ENCODE measurements at places on chromosomes 7 and 10.

GRCh38 chr10:132137111-132138072 is 49.4 kb upstream of the DPYSL4 start:
- no peak for DNase-seq

DNA sequence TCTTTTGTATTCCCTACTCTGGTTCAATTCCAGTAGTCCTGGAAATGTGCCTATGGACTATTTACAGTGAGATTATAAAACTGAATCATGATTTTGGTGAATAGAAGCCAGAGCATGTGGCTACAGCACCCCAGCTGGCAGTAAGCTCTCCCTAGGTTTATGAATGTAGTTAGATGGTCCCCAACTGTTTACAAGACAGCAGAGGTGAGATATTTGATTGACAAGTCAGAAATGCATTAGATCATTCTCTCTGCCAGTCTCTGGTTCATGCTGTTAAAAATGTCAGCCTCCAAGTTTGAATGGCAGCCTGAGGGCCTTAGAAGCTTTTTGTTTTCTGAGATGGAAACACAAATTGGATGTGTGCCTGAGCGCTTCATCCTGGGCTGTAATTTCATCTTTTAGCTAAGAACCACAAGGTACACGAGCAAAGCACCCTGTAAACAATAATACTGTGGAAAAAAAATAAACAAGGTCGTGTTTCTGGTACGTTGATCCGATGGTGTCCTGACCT is 85.0 kb downstream of the BTRC start:
- no peak for DNase-seq

- DNase-seq: no peak
Measured at GRCh38 chr7:84664626-84665025, 470.0 kb upstream of the SEMA3A start.

DNA sequence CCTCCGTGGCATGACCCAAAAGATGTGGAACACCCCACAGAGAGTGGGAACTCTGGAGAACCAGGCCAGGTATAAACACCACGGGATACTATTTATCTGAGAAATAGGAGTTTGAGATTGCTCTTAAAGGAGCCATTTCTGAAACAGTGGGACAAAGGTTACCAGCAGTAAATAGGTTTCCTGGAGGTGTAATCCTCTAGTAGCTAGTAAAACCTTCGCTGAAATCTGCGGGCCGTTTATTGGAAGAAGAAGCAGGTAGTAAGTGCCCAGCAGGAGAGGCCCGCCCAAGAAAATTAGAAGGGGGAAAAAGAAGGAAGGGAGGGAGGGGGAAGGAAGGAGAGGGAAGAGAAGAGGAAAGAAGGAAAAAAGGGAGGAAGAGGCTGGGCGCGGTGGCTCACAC is 51.6 kb downstream of the CHST3 start:
- no peak for DNase-seq

DNA sequence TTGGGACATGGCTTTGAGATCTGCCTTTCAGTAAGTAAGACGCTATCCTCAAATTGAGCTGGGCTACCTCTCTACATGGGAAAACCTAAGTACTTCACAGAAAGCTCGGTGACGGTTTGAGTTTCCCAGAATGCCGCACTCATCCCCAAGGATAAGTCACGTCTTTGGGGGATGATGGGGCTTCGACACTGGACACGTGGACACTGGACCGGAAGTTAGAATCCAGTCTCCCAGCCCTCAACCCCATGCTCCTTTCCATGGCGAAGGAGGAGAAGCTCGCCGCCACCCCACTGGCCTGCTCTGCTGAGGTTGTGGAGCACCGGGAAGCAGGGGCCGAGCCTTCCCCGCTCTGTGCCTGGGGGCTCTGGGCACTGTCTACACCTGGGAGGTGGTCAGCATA is 27.5 kb downstream of the PTPRE start:
- no peak for DNase-seq

GRCh38 chr10:27660268-27660667 is 85.4 kb downstream of the MKX start:
- no peak for DNase-seq

DNA sequence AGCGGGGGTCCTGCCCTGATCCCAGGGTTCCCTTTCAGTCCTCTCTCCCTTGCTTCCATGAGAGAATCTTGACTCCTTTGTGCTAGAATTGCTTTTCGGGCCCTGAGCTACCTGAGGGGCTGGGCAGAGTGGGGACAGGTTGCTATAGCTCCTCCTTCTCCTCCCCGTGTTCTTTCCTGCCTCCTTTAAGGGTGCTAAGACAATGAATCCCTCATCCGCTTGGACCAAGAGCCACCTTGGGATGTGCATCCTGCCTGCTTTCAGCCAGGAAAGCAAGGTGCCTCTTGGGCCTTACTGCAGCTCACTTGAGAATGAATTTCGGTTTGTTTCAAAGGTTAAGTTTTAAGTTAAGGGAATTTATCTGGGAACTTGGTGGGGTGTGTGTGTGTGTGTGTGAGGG is 53.6 kb downstream of the ADRA2A start:
- DNase-seq: no peak

- no peak for DNase-seq
Measured at GRCh38 chr10:115857856-115858255, 415.1 kb downstream of the GFRA1 start.

GRCh38 chr7:26658389-26659084 is 205.9 kb downstream of the SKAP2 start:
- DNase-seq: no peak

DNA sequence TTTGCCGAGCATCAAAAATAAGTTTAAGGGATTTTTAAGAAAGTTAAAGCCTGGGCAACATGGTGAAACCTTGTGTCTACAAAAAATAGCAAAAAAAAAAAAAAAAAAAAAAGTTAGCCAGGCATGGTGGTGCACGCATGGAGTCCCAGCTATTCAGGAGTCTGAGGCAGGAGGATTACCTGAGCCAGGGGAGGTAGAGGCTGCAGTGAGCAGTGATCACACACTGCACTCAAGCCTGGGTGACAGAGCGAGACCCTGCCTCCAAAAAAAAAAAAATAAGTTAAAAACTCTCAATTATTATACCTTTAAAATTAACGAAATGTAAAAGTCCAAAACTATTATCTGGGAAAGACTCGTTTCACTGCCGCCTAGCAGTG is 35.0 kb upstream of the DAGLB start:
- no peak for DNase-seq

DNA sequence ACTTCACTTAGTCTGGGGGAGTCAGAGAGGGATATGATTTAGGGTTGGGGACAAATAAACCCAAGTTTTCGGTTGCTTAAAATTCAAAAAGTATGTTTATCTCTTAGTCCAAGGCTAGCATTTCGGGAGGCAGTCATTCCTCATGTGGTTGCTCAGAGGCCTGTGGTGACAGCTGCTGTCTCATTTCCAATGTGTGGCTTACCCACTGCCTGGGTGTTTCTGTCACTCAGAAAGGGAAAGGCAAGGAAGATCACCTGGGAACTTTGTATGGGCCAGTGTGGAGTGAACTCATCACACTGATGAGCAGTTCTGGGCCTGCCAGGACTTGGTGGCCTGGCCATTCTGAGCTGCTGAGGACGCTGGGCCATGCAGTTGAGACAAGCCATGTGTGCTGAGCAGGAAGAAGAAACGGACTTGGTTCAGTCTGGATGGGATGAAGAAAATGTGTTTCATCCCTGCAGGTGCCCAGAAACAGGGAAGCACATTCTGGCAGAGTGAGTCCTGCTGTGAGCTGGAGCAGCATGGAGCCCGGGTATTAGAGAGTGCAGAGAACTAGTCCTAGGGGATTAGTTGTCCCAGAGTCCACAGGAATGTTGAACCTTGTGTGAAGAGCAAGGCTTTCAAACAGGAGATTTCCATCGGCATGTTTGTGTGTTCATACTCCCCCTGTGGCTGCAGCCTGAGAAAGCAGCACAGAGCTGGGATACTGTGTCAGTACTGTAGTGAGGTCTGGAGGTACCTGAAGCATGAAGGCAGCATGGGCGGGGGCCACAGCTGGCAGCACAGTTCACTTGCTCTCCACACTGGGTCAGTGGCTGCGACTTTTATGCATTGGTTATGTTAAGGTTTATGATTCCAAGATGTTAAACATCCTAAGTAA is 211.1 kb upstream of the IGFBP3 start:
- DNase-seq: peak; percentile 35

DNA sequence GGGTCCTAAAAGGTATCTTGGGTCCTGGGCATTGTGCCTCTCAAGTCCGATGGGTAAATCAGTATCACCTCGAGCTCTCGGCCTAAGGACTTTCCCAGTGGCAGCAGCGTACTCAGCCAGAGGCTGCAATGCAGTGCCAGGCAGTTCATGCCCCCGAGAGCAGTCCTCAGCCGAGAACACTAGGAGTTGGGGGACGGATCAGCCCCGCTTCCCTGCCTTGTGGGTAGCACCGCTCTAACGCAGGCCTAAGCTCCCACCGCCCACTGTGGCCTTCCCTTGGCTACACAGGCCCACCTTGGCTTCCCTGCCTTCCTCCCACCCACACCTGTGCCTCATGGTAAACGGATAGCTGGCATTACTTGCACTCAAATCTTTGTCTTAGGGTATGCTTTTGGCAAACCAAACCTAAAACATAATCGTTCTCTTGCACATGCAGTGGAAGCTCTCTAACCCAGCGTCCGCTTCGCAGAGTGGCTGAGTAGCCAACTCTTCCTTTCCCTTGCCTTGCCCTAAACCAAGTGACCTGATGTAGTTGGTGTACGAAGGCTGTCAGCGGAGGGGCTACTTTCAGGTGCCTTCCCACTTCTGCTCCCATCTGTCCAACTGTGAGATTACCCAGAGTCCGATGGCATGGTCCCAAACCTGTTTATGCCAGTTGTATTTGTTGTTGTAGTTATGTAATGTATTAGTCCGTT is 73.2 kb upstream of the CHST15 start:
- no peak for DNase-seq

DNA sequence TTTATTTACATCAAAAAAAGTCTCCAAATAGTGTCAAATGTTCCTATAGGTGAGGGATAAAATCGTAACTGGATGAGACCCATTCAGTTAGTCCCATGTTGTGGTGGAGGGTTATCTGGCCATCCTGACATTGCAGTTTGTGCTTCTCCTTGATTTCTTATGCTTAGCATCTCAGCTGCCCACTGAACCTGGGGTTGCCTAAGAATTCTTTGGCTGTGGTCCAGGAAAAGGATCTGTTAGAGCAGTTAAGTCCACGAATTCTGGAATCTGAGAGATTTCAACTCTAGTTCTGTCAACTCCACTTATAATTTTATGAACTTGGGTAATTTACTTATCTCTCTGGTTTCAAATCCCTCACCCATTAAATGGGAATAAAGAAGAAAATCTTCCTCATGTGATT is 1673.4 kb downstream of the REEP3 start:
- DNase-seq: no peak

- DNase-seq: no peak
Measured at GRCh38 chr7:149075286-149075685, 15.2 kb downstream of the ZNF786 start.

DNA sequence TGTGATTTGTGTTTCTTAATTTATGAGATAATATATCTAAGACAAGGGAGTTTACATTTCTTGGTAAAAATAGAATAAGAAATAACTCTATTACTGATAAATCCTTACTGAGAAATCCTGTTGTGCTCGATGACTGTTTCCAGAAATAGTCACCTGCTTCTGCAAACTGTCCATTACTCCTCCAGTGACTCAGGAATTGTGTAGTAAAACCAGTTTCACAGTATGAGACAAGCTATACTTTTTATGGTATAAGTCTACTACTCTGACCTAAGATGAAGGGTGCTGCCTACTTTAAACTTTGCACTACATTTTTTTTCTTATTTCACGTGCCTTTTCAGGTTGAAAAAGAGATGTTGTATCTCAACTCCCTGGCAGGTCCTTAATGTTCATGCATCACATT is 6.8 kb upstream of the ANKRD22 start:
- DNase-seq: no peak

- DNase-seq: no peak
Measured at GRCh38 chr10:62790019-62790555, 14.4 kb upstream of the ADO start.

GRCh38 chr10:30374353-30374752 is 25.3 kb upstream of the MTPAP start:
- peak; percentile 91 for DNase-seq

- no peak for DNase-seq
Measured at GRCh38 chr7:40541336-40541735, 406.5 kb downstream of the SUGCT start.

GRCh38 chr7:140062118-140062527 is 628 bp downstream of the PARP12 start:
- no peak for DNase-seq

- no peak for DNase-seq
Measured at GRCh38 chr10:129325893-129326292, 141.1 kb upstream of the MGMT start.

DNA sequence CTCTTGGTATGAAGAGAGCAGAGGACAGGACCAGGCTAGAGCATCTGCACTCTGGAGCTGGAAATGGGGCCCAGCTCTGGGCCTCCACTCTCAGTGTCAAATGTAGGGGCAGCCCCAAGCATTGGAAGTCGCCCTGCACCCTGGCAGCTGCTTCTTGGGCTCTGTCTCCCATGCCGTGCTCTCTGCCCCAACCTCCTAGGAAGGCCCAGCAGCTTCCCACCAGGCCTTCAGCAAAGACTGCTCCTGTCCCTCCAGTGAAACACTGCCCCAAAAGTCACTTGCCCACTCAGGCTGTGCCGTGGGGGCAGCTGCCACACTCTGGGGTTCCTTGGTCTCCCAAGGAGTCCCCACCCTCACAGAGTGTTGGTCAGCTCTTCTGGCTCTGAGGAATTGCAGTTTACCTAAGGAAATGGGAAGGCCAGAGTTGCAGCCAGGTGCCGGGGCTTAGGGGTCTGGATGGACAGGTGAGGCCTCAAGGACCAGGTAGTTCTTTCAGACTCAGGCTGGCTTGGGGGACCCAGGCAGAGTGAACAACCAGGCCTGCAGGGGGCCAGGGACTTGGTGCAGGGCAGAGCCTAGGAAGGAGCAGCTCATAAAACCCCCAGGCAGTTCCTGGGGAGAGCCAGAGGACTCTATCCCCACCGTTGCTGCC is 9.4 kb upstream of the OPN4 start:
- no peak for DNase-seq

DNA sequence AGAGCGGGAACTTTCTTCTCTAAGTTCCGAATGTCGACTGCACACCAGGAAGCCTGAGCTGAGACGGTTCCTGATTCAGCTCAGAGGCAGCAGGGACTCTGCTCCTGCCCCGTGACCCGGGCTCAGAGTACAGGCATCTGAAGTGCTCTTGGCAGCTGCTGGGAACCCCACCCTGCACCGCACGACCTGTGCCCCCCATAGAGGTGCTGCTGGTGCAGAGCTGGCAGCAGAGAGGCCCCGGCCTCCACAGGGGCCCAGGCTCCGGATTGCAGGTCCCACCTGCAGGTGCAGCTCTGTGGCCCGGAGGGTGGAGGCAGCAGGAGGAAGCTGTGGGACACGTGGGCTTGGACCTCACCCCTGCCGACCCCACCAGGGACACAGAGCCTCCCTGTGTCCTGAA is 39.5 kb upstream of the ADGRA1 start:
- DNase-seq: no peak

- no peak for DNase-seq
Measured at GRCh38 chr10:84354623-84355022, 26.2 kb downstream of the CCSER2 start.

- DNase-seq: no peak
Measured at GRCh38 chr10:115827231-115828009, 445.6 kb downstream of the GFRA1 start.
